ENCODE measurements at places on chromosomes 3 and 15. TPM values are rescaled to one million over a fixed set of nuclear protein-coding genes. Genes with fewer than 3 reads are reported as not detected.

DNA sequence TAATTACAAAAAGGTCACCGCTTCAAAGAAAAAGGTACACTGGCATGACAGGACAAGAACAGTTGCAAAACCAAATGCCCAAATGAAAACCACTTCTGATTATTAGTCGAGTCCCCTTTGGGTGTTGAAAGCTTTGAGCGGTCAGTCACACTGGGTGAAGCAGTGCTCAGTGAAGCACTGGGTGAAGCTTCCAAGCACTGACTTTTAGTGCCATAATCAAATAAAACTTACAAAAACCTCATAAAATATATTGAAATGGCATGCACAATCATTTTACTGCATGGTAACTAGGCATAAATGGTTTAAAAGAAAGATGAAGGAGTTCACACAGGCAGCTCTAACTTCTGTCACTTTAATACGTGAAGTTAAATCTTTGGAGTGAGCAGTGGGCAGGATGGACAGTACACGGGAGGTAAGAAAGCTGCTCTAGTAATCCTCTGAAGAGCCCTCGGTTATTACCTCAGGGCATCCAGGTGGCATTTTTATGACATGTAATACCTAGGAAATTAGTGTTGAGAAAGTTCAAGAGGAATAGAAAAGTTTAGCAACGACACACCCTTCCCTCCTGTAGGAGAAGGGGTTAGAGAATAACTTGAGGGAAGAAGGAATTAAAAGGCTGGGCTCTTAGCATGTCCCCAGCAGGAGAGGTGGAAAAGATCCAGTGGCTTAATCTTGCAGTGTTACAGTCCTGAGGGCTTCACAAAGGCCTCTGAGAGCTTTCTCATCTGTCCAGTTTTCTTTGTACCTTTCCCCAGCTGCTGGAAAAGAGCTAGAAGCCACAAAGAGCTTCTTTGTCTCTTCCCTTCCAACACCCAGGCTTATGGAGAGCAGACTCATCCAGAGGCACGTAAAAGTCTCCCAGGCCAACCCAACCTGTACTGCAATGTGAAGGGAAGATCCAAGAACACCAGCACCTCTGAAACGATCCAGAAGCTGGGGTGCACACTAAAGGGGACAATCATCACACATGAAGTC is 64.9 kb upstream of the MYO5C start:
- DNase-seq, result no peak

GRCh38 chr3:139758654-139759291 is 81.0 kb upstream of the NMNAT3 start:
- DNase-seq, result no peak

GRCh38 chr3:27072810-27073651 is 296.2 kb downstream of the NEK10 start:
- DNase-seq, result no peak

- no peak for DNase-seq
These were observed 78.0 kb downstream of the MYO1E start for GRCh38 chr15:59294574-59295260.

The ANAPC13 gene
- 68.3 TPM for total RNA-seq

The RGMA gene
- 17.7 TPM for total RNA-seq

GRCh38 chr3:126554560-126555525 is 3.9 kb downstream of the C3orf22 start:
- peak; percentile 10 for DNase-seq

The SLC12A1 gene
- total RNA-seq, result not detected

DNA sequence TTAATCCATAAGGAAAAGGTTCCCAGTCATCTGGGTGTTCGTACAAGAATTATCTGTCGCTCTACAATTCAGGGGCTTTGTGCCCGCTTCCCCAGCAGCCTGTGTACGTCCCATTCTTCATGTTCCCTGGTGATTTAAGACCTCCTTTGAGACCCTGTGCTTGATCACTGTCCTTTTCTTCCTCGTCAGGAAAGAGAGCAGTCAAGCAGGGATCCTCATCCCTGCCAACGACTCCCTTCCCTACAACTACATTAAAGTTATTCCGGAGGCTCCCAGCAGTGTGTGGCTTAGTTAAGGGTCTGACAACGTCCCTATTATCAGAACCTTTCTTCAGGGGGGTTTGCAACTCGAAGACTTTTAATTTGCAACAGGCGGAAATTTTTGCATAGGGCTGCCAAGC is 175.7 kb downstream of the FOXP1 start:
- DNase-seq, result no peak

DNA sequence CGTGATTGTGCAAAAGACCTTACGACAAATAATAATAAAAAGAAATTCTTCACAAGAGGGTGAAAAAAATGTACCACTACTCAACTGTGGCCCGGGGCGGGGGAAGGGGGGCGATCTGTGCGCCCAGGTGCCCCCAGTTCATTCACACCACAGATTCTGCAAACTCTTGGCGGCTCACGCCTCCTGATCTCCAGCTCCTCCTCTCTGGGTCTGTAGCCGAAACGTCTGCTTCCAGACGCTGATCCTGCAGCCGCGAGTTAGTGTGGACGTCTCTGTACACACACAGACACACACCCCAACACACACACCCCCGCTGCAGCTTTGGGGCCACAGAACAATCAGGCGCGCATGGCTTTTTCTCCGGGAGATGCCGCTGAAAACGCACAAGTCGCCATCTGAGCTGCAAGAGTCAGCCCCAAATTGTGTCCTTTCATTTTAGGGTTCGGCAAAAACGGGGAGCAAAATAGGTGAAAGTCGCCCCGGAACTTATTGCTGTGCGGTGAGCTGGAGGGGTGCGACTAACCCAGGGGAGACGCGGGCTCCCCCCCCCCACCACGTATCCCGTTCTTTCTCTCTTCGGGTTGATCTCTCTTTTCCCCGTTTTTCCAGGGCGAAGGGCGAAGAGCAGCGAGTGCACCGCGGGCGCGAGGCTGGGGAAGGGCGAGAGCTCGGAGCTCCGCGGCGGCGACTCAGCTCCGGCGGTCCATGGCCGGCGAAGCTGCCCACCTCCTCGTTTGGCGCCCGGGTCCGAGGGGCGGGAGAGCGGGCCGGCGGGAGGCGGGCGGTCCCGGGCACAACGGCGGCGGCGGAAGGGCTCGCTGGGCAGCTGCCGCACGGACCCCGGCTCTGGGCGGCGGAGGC is 505 bp upstream of the WNT5A start:
- DNase-seq, result peak; percentile 49

DNA sequence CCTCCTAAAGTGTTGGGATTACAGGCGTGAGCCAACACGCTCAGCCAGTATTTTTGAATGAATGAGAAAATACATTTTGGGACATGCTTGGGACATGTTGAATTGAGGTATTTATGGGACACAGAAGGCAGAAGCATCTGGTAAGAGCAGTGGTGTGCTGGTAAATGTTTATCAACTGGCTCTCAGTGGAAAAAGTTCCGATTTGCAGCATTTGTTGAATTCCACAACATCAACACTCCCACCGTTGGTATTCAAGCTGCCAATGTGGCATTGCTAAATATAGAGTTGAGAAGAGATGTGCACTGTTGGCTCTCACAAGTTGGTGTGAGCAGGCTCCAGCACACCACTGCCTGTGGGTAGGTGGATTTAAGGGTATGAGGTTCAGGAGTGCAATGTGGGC is 35.8 kb upstream of the LRRFIP2 start:
- no peak for DNase-seq

DNA sequence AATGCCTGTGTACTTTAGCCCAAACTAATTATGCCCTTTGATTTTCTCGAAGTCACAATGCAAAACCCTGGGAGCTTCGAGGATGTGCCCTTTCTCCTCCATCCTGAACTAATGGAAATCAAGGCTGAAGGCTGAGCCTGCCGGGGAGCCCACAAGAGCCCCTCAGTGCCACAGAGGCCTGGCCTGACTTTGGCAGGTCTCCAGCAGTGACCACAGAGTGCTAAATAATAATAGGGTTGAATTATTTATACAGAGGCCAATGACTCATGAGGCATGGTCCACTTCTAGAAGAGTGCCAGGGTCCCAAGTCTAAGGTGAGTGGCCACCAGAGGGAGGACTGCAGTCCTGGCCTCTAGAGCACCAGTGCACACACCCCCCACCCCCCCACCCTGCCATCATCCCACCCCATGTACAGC is 19.1 kb upstream of the GLCE start:
- DNase-seq, result no peak

DNA sequence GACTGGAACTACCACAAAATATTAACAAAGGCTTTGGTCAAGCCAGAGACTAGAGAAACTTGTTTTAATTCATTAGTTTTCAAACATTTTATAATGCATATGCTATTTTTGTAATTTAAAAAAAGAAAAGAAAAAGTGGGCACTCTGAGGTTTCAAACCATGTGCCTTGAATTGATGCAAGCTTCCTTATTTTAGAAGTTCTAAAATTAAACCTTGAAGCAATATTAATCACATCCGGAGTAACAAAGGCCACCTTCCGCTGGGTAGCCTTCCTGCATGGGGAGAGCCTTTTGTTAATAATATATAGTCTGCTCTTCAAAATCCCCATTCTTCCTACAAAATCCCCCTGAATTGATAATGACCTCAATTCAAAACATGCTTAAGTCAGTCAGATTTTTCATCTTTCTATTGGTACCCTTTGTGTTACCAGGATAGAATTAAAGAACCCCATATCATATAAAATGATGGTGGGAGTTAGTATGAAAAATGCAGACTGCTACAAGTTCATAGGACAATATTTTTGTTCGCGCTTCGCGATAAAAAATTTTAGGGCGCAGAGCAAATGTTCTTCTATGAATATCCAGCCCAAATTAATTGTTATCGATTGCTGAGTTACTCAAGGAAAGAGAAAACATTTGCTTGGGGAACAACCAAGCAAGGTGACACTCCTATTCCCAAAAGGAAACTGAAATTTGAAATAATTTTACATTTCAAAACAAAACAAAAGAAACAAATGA is 30.6 kb downstream of the LDHAL6B start:
- no peak for DNase-seq

The MYO5C gene
- 71.3 TPM for total RNA-seq

The CDC25A gene
- 1.3 TPM for total RNA-seq

The DPPA4 gene
- not detected for total RNA-seq

The P2RY1 gene
- total RNA-seq, result 10.9 TPM

The RFX7 gene
- total RNA-seq, result 10.8 TPM

The TRH gene
- not detected for total RNA-seq

DNA sequence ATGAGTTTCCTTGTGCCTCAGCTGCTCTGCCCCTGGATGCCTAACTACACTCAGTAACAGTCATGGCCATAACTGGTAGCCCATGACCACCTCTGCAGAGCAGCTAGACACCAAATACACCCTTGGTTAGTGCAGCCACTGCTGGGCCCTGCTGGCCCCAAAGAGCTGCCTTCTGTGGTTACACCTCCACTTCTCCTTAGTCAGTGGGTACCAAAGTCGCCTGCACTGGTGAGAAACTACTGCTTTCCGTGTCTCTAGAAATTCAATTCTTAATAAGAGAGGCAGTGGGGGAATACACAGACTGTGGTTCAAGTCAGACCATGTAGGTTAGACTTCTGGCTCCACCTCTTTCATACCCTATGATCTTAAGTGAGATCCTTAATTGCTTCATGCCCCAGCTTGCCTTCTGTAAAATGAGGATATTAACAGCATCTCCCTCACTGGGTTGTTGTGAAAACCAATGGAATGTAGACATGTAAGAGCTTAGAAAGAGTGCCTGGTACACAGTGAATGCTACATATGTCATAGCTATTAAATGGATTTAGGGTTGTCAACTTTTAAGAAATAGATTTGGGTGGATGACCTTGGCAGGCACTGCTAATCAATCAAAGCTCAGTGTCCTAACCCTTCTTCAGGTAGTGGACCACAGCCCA is 18.2 kb downstream of the HEG1 start:
- DNase-seq, result no peak

GRCh38 chr3:31361371-31362273 is 171.1 kb upstream of the STT3B start:
- DNase-seq, result no peak

DNA sequence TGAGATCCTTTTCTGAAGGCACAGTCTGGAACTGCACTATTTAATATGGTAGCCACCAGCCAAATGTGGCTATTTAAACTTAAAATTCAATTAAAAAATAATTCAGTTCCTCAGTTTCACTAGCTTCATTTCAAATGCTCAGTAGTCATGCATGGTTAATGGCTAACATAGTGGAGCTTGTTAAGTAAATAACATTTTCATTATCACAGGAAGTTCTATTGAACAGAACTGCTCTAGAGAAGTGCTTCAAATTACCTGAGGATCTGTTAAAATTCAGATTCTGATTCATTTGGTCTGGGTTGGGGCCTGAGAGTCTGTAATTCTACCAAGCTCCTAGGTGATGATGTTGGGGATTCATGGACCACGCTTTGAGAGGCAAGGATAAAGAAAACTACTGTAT is 109.6 kb upstream of the THRB start:
- DNase-seq, result no peak

- no peak for DNase-seq
These were observed 4.5 kb upstream of the IQCF5 start for GRCh38 chr3:51879937-51880336.

The ALPK3 gene
- total RNA-seq, result 2.6 TPM

DNA sequence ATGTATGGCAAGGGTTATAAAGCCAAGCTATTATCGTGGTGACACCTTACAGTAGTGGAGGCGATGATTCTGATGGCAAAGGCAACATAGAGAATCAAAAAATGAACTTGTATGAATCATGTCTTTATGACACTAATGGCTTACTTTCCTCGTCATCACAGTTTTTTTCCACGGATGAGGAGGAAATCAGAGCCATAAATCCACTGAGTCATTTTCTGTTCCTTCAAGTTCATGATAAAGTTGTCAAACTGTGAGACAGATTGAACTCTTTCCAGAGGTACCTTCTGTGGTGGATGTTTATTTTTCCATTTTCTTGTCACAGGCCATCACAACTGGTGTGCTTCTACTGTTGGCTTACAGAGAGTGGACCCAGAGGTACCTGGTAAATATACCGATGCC is 8.5 kb downstream of the TMEM212 start:
- DNase-seq, result no peak

- DNase-seq, result no peak
These were observed 1035.4 kb downstream of the TUSC7 start for GRCh38 chr3:117744935-117745334.

The OSBPL10 gene
- total RNA-seq, result 17.6 TPM

The DYNC1LI1 gene
- 31.8 TPM for total RNA-seq

DNA sequence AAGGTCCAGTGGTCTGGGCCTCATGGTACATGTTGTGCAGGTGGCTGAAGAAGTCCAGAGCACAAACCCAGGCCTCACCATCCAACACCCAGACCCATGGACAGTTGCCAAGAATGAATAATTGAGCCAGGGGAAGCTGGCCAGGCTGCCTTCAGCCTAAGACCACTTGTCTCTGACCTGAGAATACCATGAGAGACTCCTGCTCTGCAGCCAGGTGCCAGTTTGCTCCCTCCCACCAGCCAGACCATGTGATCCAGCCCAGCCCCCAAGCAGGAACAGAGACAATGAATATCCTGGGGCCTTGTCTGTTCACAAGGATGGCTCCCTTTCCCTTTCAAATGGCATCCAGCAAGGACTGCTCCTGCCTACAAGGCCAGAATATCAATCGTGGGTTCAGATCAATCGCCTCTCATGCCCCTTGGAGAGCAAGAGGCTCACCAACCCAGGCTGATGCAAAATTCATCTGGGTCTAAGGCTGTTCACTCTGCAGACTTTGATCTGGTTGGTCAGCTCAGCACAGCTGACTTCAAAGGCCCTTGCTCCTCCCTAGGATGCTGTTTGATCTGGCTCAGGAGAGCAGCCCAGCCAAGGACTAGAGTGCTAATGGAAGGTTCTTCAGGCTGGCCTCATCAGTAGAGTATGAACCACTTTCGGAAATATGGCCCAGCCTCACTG is 13.4 kb downstream of the TRAIP start:
- DNase-seq, result no peak

GRCh38 chr15:28132524-28133275 is 33.6 kb upstream of the OCA2 start:
- DNase-seq, result no peak

GRCh38 chr3:161035711-161036110 is 69.4 kb downstream of the B3GALNT1 start:
- DNase-seq, result no peak

The NIT2 gene
- total RNA-seq, result 42.1 TPM
